ENCODE measurements at places on chromosomes 1 and 21.

DNA sequence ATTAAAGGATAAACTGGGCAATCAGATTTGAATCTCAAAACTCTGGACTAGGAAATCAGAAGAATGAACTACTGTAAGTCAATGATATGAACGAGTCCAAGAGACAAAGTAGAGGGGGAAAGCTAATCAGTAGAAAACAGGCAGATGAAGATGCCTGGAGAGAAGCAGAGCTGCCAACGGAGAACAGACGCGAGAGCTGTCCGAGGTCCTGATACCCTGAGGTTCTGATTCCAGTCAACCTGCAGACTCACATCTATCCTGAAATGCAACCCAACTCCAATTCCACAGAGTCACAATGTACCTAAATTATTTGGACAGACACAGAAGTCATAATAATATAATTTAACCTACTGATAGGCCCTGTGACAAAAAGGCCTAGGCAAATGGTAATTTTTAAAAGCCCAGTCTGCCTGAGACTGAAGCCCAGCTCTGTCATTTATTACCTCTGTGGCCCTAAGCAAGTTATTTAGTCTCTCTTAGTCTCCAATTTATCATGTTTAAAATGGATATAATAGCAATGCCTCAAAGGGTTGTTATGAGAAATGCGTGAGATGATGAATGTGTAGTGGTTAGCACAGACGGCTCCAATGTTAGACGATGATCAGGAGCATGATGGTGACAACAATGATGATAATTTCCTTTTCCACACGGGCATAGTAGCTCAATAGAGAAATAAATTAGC is 33.4 kb downstream of the RGS7 start:
- no peak for DNase-seq

- no peak for DNase-seq
Measured at GRCh38 chr1:100924212-100924611, 28.3 kb downstream of the SLC30A7 start.

DNA sequence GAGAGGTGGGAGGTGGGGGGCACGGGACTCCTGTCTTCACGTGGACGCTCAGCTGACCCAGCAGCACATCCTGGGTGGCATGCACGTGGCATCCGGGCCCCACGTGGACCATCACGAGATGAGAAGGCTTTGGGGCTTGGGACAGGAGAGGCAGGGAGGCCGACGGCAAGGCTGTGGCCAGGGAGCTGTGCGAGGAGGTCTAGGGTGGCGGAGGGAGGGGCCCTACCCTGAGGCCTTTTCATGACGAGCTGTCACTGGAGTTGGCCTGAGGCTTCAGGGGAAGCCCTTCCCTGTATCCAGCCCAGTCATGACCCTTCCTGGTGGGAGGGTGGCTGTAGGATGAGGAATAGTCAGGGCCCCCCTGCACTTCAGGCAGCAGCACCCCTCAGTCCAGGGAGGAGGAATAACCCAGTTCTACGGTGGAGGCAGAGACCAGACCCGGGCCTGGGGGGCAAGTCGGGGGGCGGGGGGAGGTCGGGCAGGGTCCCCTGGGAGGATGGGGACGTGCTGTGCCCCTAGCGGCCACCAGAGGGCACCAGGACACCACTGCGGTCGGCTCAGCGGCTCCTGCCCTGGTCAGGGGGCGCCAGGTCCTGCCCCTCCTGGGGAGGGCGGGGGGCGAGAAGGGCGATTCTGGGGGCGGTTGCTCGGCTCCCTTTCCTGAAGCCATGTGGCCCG is 2.0 kb upstream of the PERM1 start:
- peak; percentile 35 for DNase-seq

- DNase-seq, result no peak
Measured at GRCh38 chr1:77026135-77026534, 158.9 kb downstream of the ST6GALNAC5 start.

DNA sequence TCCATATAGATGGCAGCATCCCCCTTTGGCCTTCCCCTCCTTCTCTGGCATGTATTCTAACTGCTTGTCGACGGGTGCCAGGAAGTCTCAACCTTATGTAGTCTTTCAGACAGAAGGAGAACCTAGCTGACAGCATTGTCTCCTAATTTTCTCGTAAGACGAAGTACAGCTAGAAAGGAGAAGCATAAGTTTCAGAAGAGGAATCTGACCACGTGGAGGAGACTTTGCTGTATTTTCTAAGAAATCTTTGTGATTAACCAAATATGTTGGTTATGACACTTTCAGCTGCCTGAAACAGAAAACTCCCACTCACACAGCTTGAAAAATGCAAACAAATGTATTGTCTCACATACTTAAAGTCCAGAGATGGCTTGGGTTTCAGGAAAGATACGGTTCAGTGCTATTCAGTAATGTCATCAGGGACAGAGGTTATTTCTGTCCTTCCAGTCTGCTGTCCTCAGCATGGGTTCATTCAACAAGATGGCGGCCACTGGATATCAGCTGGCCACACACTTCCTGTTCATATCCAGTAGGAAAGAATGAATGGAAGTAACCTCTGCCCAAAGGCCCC is 109.5 kb upstream of the ZNF648 start:
- DNase-seq, result no peak

- no peak for DNase-seq
Measured at GRCh38 chr1:236869911-236870310, 74.8 kb downstream of the MTR start.

DNA sequence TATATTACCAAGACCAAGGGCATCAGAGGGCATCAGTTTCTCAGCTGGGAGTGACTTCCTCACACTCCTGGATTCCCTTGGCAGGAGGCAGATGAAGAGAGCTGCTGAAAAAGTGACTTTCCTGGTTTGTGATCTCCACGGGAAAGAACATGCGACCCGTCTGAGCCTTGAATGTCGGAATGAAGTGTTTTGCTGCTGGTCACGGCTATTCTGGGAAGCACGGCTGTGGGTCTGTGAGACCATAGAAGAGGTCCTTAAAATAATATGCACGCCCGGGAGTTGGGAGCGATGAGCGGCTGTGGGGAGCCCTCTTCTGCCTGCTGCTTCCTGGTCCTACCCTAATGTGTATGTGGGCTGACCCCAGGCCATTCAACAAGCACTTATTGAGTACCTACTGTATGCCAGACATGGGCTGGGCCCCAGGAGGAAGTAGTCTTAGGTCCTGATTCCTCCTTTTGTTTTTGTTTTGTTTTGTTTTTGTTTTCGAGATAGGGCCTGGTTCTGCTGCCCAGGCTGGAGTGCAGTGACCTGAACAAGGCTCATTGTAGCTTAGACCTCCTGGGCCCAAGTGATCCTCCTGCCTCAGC is 13.2 kb upstream of the UMODL1 start:
- no peak for DNase-seq

Measured in activated T-cell treated with anti-CD3 and anti-CD28 coated beads for 24 hours (primary cell).